ENCODE measurements at places on chromosomes 16 and 17. TPM values are rescaled to one million over a fixed set of nuclear protein-coding genes. Genes with fewer than 3 reads are reported as not detected.

GRCh38 chr16:68401871-68402747 is 46.2 kb downstream of the SMPD3 start:
- no peak for DNase-seq

DNA sequence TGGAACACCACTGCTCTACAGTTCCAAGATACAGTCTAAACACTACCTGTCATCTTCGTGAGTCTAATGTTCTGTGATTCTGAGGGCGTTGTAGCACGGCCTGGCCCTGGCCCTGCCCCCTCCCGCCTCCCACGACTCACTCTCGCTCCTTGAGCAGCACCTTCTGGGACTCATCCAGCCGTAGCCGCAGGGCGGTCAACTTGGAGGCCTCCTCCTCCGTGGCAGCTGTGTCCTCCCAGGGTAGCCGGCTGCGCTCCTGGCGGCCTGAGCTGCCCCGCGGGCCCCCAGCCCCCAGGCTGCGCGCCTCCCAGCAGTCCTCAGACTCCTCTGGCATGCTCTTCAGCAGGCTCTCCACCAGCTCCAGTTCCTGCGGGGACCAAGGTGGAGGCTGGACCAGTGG is 10.6 kb downstream of the CCDC102A start:
- DNase-seq = no peak

- no peak for DNase-seq
Measured at GRCh38 chr17:48769009-48769675, 40.6 kb upstream of the HOXB13 start.

GRCh38 chr16:30377812-30378235 is 3.2 kb downstream of the MYL11 start:
- DNase-seq = peak; percentile 90

DNA sequence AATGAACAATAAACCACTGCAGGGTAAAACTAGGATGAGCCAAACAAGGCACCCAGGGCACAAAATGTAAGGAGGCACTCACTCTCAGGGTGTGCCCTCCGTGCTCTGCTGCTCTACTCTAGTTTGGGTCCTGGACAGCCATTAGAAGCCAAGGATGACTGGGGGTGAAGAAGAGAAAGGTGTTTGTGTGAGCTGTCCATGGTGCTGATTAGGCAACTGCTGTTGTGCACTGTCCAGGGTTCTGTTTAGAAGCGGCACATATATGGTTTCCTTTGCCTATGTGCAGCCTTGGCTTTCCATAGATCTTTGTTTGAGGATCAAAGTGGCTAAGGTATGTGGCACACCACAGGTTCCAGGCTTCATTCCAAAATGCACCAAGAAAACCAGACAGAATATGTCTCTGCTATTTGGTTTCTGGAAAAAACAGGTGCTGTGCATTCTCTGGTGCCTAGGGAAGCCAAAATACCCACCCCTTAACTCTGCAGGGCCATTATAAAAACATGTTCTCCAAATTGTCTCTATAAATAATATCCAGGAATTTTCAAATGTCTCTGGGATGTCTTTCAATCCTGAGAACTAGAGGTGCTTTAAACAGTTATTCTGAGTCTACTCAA is 123.5 kb downstream of the CBLN1 start:
- DNase-seq = peak; percentile 50

DNA sequence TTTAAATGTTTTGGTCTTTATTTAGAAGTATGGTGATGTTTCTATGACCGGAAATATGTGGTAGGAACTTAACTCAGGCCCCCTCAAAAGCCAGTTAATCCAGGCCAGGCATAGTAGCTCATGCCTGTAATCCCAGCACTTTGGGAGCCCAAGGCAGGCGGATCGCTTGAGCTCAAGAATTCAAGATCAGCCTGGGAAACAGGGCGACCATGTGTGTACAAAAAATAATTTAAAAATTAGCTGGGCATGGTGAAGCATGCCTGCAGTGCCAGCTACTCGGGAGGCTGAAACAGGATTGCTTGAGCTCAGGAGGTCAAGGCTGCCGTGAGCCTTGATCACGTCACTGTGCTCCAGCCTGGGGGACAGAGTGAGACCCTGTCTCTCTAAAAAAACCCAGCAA is 10.3 kb downstream of the RSL1D1 start:
- DNase-seq = no peak

DNA sequence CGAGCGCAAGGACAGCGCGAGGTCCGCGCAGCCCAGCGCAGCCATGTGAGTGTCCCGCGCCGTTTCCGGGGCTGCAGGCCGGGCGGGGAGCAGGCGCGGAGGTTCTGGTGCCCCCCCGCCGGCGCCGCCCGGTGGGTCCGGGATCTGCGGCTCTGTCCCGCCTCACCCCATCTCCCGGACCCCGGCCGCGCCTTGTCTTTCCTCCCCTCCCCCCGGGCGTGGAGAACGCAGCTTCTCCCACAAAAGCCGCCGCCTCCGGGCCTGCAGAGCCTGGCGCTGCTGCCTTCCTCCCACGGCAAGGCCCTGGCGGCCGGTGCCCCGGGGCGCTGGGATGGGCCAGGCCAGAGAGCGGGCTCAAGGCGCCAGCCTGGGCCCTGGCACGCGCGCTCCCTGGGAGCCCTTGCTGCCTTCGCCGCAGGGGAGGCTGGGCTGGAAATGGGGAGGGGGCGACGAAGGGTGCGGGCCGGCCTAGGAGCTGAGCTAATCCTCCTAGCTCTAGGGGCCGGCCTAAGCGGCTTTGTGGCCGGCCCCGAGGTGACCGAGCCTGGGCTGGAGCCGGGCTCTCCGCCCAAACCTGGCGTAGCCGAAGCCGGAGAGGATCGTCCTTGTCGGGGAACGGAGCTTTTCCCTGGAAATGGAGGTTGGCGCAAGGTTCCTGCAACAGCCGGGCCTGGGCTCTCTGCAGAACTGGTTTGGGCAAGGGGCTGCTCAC is 397 bp downstream of the RIPOR1 start:
- DNase-seq = peak; percentile 30

- peak; percentile 84 for DNase-seq
Measured at GRCh38 chr17:7686222-7687071, 843 bp downstream of the TP53 start.

DNA sequence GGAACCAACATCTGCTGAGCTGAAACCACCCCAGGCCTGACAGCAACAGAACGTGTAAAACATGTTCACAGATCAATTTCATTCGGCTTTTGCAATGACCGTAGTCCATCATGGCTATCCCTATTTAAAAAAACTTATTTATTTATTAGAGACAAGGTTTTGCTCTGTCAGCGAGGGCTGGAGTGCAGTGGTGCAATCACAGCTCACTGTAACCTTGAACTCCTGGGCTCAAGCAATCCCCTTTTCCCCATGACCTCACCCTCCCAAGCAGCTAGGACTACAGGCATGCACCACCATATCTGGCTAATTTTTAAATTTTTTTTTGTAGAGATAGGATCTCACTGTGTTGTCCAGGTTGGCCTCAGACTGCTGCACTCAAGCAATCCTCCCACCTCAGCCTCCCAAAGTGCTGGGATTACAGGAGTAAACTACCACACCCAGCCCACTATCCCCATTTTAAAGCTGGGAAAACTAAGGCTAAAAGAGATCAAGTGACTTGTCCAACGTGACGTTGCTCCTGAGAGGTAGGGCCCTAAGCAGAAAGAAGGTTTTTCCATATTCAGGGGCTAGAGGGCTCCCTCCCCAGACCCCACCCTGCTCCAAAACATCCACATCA is 77.7 kb downstream of the MYH11 start:
- no peak for DNase-seq

GRCh38 chr16:30778549-30779244 is 8.3 kb downstream of the ZNF629 start:
- DNase-seq = no peak

- no peak for DNase-seq
Measured at GRCh38 chr16:49745311-49745747, 110.6 kb downstream of the ZNF423 start.

GRCh38 chr17:2478458-2478857 is 33.2 kb downstream of the METTL16 start:
- no peak for DNase-seq

DNA sequence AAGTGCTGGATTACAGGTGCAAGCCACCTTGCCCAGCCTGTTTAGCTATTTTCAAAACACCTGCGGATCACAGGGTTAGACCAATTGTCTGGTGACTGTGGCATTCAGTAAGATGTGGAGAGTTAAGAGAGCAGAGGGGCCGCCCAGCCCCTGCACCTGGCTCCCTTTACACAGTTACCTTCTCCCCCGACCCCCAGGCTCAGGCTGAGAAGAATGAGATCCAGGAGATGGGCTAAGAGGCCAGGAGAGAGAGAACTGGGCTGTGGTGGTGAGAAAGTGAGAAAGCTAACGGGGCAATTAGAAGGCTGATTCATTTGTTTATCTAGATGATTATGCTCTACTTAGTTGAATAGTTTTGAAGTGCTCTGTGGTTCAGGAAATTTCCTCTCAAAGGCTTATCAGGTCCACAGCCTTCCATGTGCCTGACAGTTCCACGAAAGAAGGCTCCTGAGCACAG is 67.8 kb upstream of the AXIN2 start:
- DNase-seq = no peak

GRCh38 chr17:14813649-14814370 is 451.3 kb downstream of the PMP22 start:
- peak; percentile 35 for DNase-seq

GRCh38 chr16:25443994-25444393 is 186.3 kb upstream of the ZKSCAN2 start:
- no peak for DNase-seq

DNA sequence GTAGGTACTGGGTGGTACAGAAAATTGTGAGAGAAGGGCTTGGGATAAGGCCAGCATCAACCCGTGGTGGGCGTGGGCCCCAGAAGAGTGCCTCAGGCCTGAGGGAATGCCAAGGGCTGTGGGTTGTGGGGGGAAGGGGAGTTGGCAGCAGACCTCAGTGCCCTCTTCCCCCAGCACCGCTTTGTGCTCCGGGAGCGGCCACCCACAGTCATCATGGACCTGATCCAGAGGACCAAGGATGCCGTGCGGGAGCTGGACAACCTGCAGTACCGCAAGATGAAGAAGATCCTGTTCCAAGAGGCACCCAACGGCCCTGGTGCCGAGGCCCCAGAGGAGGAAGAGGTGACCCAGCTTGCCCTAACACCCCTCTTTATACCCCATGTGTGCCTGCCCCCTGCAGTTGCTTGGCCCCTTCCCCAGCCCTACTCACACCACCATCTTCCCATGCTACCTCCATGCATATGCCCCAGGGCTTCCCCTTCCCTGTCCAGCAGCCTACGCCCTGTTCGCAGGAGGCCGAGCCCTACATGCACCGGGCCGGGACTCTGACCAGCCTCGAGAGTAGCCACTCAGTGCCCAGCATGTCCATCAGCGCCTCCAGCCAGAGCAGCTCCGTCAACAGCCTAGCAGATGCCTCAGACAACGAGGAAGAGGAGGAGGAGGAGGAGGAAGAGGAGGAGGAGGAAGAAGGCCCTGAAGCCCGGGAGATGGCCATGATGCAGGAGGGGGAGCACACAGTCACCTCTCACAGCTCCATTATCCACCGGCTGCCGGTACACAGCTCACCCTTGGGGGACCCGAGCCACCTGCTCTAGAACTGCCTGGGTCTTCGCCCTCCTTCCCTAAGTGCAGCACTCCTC is 9.1 kb downstream of the TAOK2 start:
- no peak for DNase-seq

DNA sequence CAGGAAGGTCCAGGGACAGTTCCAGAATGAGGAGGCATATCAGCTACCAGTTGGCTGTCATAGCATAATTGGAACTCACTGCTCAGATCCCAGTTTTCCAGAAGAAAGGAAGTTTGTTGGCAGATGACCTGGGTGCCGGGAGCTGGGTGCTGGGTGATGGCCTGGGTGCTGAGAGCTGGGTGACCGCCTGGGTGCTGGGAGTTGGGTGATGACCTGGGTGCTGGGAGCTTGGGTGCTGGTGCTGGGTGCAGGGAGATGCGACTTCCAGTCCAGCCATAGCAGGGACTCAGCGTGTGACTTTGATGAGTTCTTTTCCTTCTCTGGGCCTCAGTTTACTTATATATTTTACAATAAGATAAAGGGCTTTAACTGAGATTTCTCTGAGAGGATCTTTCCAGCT is 18.0 kb downstream of the WSCD1 start:
- no peak for DNase-seq

DNA sequence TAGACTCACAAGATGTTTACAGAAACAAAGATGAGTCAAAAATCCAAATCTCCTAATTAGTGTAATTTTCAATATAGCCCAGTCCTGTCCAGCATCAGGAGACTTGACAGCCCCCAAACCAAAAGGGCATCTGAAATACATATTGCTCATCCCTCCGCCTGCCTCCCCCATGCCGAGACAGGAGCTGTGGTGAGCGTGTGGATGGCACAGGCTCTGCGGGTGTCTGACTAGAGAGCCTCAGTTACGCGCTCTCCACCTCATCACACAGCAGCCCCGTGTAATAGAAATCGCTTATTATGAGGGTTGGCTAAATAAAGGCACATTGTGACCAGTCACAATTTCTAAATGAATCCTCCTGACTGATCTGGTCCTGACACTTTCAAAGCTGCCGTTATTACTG is 43.1 kb upstream of the CBLN1 start:
- DNase-seq = no peak

Gene SLC12A3
- total RNA-seq = not detected

Gene CHST4
- not detected for total RNA-seq

Gene C17orf50
- total RNA-seq = not detected

Gene NRN1L
- 1.5 TPM for total RNA-seq

Gene CES5A
- not detected for total RNA-seq
